ENCODE measurements at places on chromosomes 12 and 14.

DNA sequence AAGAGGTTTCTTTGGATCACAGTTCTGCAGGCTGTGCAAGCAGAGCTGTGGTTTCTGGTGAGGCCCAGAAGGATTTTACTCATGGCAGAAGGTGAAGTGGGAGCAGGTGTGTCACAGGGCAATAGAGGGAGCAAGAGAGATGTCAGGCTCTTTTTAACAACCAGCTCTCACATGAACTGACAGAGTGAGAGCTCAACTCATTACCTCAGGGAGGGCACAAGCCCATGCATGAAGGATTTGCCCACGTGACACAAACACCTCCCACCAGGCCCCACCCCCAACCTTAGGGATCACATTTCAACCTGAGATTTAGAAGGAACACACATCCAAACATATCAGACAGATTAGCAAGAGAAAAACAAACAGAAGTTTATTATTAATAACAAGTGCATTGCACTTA, 470.4 kb downstream of the GALC start:
- DNase-seq = no peak

- DNase-seq = no peak
Observed at GRCh38 chr12:77968021-77968420, 137.3 kb downstream of the NAV3 start.

- DNase-seq = no peak
Observed at GRCh38 chr12:120678572-120678971, 8.4 kb upstream of the MLEC start.

DNA sequence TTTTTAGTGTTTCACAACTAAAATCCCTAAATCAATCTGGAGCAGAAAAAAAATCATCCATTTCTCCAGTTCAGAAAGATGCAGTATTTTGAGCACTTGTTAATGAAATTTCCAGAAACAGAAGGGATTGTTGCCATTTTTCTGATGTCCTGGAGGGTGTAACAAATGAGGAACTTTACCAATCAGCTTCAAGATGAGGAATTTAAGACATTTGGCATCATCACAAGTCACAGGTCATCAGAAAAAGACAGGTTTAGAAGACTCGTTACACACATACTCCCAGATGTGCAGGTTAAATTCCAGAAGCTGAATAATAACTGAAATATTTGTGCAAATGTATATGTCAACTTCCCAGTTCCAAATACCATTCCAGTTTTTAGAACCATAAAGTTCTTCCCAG, 482 bp upstream of the PSMC1 start:
- DNase-seq = no peak

GRCh38 chr14:32980178-32980901, 41.7 kb downstream of the NPAS3 start:
- DNase-seq = no peak

- DNase-seq = no peak
Observed at GRCh38 chr12:132512197-132513069, 22.5 kb downstream of the FBRSL1 start.

GRCh38 chr12:60197589-60197988, 601.8 kb downstream of the SLC16A7 start:
- DNase-seq = no peak

DNA sequence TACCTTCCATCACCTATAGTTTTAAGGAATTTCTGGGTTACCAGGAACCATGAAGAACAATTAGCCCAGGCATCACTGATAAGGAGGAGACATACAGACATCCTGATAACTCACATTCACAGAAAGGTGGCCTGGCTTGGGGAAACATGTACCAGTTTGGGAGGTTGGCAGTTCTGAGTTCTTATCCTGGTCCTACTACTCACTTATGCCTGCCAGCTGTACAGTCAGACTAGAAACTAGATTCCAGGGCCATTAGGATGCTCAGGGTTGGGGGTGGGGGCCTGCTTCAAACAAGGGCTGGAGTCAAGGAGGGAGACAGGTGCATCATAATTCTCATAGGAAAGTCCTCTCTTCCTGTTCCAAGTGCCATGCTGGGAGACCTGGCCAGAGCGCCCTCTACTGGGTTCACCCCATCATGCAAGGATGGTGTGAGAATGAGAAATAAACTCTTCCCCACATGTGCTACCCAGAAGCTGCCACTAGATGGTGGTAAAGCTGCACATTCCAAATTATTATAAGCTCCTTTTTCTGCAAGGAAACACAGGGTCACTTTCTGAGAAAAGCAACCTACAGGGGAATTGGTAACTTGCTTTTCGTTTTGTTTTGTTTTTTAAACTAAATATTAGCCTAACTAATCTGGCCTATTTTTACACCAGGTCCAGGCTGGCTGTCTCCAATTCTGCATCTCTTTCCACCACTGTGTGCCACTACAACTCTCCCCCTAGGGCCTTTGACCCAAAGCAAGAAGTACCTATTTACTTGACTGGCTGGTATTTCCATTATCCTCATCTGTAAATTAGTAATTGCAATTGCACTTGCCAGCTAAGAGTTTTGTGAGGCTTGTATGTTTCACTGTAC, 14.5 kb downstream of the OAS2 start:
- peak; percentile 60 for DNase-seq

GRCh38 chr12:109309381-109310246, 530 bp upstream of the FOXN4 start:
- DNase-seq = peak; percentile 80

GRCh38 chr12:115320967-115321366, 637.0 kb upstream of the TBX3 start:
- DNase-seq = no peak

DNA sequence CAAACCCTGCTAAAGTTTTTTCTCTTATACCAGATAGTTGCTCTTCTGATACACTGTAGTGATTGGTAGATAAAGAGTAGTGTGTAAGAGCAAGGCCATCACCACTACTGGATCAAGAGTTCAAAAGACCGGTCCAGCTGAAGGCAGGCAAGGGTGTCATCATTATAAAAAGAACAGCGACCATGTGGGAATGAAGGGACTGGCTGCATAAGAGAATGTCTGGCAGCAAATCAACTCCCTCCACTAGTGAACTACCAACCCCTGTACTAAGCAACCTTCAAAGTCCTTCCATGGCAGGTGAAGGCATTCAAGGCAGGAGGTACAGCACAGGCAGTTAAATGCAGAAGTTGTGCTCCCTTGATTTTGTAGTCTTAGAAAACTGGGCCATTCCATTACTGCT, 53.5 kb downstream of the EGLN3 start:
- DNase-seq = no peak

DNA sequence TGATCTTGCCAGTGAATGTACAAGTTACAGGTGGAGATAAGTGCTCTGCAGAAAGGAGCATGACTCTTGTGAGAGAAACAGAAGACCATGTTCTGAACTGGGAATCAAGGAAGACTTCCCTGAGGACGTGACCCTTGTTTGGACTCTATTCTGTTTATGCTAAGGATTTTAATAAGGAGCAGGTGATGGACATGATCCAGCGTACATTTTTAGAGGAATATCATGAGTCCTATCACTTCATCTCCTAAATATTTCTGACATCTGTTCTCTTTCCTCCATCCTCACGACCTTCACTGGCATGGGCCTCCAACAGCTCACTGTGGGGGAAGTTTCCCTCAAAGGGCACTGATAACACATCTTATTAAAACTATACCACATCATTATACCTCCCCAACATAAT, 7.9 kb upstream of the SLC38A1 start:
- no peak for DNase-seq

DNA sequence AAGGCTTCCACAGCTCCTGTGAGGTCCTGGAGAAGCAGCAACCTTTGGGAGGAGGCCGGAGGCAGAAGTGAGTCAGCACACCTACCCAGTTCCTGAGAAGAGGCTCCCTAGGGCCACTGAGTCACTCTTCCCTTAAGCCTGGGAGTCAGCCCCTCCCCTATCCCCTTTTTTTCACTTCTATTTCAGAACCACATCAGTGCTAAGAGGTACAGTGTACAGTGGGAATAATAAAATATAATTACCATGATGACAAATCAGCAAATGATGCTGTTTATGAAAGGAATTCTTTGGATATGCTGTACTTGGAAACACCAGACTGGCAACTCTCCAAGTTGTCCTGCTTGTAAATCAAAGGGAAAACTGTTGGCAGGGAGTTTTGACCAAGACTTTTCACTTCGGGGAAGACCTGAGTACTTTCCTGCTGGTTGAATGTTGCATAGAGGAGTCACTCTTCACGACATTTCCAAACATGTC, 7.8 kb upstream of the TBPL2 start:
- no peak for DNase-seq

DNA sequence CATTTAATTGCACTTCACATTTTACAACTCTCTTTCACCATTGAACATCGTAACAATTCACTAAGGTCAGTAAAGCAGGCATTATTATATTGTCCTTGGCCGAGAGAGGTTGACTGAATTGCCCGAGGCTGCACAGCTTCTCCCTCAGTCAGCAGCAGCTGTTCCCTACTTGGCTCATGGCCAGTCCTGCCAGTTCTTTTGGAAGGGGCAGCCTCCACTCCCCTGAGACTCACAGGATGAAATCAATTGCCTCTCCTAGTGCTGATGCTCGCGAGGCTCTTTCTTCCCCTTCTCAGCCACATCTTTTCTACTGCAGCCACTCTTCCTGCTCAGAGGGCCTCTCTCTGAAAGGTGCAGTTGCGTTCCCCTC, 79.9 kb upstream of the KCNA1 start:
- no peak for DNase-seq

DNA sequence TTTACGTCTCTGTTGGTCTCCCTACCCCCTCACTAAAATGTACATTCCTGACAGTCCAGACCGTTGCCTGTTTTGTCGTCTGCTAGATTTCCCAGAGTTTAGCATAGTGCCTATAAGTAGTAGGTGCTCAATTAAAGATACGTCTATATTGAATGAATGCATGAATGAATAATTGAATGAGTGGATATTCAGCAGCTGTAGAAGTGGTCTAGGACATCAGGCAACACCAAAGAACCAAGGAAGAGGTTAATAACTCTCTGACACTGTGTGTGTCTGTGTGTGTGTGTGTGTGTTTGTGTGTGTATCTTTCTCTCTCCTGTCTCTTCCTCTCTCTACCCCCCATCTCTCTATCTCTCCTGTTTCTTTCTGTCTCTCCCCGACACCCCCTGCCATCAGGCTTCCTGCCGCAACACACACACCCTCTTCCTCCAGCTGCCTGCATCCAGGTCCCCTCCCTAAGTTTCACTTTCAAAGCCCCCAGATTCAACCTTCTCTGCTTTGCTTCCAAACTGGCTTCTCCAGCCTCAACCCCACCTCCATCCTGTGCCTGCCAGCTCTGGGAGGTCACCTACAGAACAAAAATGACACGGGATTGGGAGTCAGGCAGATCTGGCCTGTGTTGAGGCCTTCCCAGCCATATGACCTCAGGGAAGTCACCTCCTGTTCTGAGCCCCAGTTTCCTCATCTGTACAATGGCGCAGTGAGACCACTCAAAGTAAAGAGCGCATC, 119.9 kb upstream of the NCOR2 start:
- DNase-seq = no peak

DNA sequence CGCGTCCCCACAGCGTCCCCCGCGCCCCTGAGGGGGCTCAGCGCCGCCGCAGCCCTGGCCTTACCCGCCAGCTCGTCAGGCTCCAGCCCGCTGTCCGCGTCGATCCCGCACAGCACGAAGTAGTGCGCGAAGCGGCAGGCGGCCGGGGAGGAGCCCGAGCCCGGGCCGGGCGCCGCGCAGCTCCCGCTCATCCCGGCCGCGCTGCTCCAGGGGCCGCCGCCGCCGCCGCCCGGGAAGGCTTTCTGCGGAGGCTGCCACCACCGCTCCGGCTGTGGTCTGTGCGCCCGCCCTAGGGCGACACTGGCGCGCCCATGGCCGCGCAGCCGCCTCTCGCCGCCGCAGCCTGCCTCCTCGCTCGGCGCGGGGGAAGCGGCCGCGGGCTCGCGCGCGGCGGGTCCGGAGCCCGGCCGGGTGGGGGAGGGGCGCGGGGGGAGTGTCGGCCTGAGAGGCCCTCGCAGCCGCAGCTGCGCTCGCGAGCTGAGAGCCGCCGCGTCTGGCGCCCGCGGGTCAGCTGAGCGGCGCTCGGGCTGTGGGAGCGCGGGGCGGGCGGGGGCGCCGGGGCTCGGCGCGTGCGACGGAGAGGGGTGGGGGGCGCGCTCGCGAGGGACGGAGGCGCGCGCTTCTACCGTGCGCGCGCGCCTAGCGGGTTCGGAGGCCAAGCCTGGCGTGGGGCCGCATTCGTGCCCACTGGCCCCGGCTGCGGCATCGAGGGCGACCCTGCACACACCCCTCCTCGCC, at the start of gene DENND5B:
DENND5B (minus strand) TSS at position 495 of the 738 bp plus-strand sequence; CDS start at position 191, 304 bp downstream.
- peak; percentile 88 for DNase-seq

GRCh38 chr14:87387806-87388205, 605.2 kb downstream of the GALC start:
- DNase-seq = no peak

DNA sequence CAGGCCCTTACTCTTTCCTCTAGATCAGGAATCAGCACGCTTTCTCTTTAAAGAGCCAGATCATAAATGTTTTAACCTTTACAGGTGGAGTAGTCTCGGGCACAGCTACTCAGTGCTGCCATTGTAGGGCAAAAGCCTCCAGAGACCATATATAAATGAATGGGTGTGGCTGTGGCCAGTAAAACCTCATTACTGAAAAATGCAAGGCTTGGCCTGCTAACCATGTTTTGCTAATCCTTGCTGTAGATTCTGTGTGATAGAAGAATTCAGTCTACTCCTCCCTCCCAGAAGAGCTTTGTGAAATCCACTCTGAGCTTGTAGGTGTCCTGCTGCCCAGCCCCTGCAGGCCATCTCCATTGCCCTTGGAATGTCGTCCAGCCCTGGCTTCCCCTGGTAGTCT, 58.1 kb downstream of the HSP90AA1 start:
- no peak for DNase-seq

DNA sequence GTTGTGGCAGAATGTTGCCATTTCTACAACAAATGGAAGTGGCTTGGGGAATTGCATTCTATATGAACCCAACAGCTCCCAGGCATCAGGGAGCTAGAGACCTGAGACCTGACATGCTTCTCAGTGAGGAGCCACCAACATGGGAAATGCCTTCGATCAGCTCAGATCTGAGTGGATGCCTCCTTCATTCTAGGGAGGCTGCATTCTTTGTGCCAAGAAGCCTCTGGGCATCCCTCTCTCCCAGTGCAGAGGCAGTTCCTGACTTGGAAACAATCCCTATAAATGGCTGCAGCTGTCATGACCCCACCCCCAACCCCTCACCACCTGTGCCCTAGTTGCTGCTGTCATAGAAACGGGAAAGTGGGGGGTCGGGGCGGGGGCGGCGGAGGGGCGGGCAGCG, 196.3 kb downstream of the PPM1H start:
- DNase-seq = peak; percentile 61

DNA sequence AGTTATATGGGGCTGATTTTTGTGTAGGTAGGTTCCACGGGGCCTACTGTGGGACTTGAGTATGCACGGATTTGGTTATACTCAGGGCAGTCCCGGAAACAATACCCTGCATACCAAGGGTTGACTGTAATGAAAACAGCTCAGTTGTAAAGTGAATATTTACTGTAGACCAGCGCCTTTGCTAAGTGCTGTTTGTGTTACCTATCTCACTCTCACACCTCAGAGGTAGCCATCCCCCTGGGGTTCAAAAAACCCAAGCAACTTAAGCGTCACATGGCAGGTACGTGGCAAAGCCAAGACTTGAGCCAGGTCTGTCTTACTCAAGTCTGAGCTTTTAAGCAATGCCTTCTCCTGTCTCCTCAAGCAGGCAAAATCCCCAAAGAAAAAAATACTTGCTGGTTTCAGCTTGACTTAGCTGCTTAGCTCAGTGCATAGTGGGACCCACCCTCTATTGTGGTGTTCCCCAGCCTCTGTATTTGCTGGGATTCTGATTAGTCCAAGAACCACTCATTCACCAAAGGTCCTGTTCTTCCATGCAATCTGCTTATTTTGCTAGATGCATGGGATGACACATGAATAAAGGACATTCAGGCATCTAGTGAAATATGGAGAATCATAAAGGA, 34.2 kb upstream of the STRN3 start:
- no peak for DNase-seq
